ENCODE measurements at places on chromosomes 12 and 14.
A peak's percentile ranks its signal among the peaks of the same experiment; 100 is the strongest.

DNA sequence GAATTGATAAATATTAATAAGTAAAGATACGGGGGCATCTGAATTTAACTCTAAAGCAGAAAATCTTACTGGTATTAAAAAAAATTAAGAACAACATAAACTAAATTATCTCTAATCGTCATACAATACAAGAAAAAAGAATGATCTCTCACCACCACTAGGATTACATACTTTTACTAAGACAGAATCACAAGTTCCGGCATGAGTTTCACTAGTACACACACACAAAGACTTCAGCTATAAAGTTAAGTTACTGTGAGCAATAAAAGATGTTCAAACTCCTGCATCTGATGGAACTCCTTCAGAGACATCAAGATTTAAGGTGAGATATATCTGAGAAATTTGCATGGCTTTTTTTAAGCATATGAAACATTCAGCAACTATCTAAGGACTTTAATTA lies 21.9 kb downstream of the CEP128 start:
- DNase-seq, result no peak

DNA sequence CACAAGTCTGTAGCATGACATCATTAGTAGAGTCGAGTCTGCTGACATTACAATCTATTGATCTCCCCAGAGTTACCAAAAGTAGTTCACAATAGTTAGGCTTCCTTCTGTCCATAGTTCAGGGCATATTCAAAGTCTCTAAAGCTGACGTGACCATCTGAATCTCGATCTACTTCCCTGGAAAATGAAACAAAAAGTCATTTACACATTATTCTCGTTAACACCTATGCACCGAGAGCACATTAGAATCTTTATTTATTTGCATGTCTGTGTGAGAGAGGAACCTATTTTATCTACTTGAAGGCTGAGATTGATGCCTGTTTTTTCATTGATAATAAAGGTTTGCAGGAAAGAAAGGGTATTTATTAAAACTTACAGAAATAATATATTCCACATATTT lies 157.4 kb downstream of the EFCAB11 start:
- DNase-seq, result no peak

DNA sequence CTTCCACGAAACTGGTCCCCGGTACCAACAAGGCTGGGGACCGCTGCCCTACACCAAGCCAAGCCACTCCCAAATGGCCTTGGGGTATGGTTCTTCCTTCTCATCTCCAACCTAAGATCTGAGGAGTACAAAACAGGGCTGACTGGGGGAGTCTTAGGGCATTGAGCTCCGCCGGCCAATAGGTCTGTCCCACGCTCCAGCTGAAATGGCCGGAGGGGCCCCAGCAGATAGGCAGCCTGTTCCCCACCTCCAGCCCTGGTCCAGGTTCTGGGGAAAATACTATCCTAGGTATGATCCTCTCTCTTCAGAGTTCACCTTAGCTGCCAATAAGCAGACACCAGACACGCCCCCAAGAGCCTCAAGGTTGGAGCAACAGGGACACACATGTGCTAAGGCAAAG lies 90.2 kb downstream of the ACTN1 start:
- DNase-seq, result no peak

DNA sequence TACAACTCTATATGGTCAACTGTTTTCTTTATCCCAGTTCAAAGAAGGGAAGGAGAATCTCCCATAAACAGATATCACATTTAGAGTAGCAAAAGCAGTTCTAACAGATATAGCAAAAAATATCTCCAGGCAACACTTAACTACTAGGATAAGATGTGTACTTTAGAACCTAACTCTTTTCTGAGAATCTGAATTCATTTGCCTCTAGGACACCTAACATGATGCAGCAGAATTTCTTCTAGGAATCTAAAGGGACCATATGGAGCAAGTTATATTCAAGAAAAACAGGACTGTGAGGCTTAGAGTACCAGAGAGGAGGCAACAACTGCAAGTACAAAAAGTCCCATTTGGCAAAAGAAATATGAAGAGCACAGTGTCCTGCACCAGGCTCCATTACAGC lies 24.4 kb upstream of the CAPRIN2 start:
- no peak for DNase-seq

DNA sequence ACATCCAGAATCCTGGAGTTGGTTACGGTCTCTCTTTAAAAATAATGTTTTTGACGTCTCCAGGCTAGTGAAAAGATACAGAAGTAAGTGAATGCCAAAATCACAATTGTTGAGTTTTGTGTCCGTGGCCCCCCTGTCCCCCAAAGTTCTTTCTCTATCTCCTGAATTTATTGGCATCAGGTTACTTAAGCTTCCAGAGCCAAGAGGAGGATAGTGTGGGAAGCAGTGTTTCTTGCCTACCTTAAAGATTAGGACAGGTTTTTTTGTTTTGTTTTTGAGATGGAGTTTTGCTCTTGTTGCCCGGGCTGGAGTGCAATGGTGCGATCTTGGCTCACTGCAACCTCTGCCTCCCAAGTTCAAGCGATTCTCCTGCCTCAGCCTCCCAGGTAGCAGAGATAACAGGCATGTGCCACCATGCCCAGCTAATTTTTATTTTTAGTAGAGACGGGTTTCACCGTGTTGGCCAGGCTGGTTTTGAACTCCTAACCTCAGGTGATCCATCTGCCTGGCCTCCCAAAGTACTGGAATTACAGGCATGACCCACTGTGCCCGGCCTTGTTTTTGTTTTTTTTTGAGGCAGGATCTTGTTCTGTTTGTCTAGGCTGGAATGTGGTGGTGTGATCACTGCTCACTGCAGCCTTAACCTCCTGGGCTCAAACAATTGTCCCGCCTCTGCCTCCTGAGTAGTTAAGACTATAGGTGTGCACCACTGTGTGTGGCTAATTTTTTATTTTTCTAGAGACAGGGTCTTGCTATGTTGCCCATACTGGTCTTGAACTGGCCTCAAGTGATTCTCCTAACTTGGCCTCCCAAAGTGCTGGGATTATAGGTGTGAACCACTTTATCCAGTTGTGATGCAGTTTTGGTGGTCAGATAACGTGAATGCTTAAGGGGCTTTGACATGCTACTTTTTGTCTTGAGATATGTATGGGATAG lies 5.4 kb downstream of the SRSF5 start:
- no peak for DNase-seq

GRCh38 chr12:93460003-93460402 lies 7.3 kb upstream of the MRPL42 start:
- no peak for DNase-seq

- DNase-seq, result peak; percentile 95
Measured at GRCh38 chr14:51283402-51284085, 43.5 kb downstream of the TMX1 start.

Measured in NCI-H1105 treated with DMSO at 0.1 percent for 48 hours (cell line).